IPS DF 19.7 (cell line): ENCODE measurements at places on chromosomes 12 and 14.

DNA sequence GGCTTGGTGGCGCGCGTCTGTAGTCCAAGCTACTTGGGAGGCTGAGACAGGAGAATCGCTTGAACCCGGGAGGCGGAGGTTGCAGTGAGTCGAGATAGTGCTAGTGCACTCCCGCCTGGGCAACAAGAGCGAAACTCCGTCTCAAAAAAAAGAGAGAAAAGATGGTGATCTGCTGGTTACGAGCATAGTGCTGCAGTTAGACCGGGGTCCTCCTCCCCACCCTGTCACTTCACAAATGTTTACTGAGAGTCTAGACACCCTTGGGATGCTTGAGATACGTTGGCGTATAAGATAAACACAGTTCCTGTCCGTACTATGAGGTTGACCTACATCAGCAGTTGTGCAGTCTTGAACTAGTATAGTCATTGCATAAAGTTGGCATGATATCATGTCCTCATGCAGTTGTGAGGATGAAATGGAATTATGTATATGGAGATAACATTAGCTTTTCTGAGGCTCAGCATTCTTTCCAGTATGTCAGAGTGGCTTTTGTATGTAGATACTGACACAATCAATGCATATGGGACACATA, 787 bp downstream of the ACAD10 start:
- no peak for DNase-seq

DNA sequence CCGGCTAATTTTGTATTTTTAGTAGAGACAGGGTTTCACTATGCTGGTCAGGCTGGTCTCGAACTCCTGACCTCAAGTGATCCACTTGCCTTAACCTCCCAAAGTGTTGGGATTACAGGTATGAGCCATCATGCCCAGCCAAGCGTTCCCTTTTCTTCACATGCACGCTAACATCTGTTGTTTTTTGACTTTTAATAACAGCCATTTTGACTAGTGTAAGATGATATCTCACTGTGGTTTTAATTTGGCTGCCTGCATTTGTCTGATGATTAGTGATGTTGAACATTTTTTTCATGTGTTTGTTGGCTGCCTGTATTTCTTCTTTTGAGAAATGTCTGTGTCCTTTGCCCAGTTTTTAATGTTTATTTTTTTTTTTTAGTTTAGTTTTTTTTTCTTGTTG, 10.2 kb upstream of the YARS2 start:
- no peak for DNase-seq

DNA sequence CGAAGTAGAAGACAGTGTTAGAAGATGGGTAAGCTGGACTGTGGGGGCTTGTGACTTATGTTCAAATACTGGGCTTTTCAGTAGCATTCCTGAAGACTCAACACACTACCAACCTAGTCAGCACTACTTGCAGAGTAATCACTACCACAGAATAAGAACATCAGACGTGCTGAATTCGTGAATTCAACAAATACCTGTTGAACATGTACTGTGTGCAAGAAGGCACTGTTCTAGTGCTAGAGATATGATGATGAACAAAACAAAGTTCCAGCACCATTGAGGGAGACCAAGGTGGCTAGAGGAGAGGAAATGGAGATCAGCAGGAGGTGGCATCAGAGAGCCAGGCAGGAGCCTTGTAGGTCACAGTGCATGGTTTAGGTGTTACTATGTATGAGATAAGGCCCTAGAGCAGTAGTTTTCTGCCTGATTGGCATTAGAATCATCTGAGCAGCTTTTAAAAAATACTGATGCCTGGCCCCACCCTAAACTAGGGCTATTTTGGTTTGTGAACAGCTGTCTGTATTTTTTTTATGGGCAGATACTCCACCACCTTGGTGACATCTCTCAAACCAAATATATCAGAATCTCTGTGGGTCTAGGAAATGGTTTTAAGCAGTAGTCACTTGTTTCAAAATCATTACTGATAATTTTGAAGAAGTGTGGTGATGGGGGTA, 26.8 kb downstream of the FERMT2 start:
- no peak for DNase-seq

GRCh38 chr12:23564451-23565152, 384.9 kb downstream of the SOX5 start:
- DNase-seq = no peak

DNA sequence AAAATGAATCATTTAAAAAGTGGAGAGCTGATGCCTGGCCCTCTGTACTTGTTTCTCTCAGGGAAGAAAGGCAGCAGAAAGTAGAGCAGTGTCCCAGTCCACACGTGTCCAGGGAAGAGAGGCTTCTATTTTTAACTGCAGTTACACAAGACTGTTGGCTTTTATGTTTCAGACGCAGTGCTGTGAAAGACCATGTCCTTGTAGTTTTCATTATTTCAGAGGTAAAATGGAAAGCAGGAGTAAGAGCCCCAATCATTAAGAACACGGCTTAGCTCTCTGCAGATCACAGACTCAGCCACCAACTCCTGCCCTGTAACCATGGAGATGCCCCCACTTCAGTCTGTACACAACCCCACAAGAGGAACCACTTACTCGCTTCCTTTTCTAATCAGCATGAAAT, 336.3 kb downstream of the DAD1 start:
- DNase-seq = no peak
